ENCODE measurements at places on chromosomes 3 and 15. TPM values are rescaled to one million over a fixed set of nuclear protein-coding genes. Genes with fewer than 3 reads are reported as not detected.

The GABRR3 gene
- not detected for total RNA-seq

DNA sequence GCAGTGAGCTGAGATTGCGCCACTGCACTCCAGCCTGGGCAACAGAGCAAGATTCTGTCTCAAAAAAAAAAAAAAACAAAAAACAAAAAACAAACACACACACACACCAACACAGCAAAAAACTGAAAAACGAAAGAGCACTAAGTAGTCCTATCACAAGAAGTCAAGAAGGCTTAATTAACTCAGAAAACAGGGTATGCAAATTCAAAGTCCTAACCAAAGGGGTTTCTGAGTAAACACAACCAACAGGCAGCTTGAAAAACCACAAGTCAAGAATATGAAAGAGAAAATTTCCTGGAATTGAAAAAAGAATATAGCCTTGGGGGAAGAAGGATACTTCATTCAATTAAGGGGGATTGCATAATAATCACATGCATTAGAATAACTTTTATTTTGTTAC, 37.7 kb upstream of the PARP14 start:
- DNase-seq: no peak

The ALCAM gene
- 154 TPM for total RNA-seq

DNA sequence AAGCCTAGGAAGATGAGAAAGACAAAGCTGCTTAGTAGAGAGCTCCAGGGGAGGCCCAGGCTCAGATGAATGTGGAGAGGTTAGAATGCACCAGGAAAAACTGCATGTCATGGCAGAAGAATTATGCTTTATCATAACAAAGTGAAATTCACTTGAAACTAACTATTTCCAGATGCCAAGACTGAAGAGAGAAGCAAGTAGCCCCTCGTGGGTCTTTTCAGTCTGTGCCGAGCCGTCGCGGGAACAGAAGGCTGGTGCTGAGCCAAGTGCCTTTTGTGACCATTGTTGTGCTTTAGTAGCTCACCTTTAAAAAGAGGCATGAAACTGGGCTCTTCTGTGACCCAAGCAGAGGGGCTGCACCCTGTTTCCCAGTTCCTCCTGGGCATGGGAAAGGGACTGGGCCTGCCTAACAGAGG, 73.2 kb downstream of the CHDH start:
- DNase-seq: no peak

The PODXL2 gene
- total RNA-seq: 2.2 TPM

DNA sequence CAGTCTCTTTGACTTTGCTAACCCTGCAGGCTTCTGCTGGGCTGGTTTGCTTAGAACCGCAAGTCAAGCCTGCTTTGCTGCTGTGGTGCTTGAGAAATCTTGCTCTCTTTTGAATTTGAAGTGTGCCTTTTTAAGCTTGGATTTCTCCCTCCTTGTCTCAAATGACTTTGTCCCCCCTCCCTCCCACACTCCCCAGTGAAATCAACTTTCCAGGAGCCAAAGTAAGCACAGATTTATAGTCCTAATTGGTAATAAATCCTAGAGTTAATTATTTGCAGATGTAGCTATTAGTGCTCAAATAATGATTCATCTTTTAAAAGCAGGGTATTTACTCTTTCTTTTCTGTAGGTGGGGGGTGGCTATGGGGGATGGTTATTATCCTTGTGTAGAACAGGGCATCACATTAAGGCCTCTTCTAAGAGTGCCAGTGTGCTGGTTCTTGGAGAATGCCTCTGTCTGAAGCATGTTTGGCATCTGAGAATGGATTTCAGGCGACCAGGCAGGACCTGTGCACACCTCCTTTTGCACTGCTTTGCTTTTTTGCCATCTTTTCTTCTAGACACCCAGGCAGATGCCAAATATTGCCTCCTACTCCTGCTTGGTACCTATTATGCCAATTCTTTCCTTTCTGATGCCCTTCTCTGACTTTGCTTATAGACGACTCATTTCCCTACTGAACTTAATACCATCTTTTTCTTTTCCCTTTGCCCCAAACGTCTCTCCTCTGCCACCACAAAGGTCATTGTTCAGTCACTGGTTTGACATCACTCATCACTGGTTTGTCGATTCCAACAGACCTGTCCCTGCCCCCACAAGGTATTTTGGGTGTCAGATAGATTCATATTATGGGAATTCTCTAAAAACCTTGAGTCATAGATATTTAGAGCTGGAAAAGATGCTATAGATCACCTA, 50.7 kb downstream of the CLDN11 start:
- no peak for DNase-seq

The MEIS2 gene
- 58.7 TPM for total RNA-seq

GRCh38 chr3:36433511-36433910, 53.2 kb downstream of the STAC start:
- no peak for DNase-seq

GRCh38 chr3:100702980-100703345, 6.3 kb upstream of the TFG start:
- no peak for DNase-seq

The ISL2 gene
- total RNA-seq: not detected

DNA sequence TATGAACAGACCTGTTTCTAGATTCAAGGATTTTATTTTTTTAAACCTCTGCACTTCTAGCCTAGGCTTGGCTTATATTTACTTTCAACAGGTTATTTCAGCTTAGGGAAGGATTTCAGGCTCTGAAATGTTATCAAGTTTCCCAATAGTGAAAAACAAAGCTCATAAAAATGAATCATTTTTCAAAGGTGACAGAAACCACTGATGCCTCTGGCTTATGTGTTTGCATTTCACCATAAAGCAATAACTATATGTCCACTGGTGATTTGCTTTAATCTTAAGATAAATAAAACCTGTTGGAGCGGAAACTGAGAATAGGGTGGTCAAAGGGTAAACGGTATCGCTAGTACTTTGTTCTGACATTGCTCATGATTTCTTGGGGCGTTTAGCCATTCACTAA, 141.2 kb upstream of the LRIG1 start:
- no peak for DNase-seq

GRCh38 chr15:37246065-37246464, 145.7 kb upstream of the MEIS2 start:
- no peak for DNase-seq

The HHATL gene
- total RNA-seq: not detected

DNA sequence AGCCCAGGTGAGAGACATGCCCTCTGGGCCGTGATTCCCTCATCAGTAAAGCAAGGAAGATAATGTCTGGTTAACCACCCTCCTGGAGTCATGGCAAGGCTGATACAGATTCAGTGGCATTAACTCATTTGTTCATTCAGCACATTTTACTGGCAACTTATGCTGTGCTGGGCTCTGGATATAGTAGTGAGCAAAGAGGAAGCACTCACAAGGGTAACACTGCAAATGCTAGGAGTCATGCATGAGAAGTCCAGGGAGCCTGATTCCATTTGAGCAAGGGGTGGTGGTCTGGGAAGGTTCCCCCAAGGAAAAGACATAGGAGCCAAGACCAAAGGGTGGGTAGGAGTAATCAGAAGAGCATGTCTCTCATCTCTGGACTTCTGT, 50.2 kb downstream of the SMAD3 start:
- DNase-seq: no peak

The GNAT1 gene
- total RNA-seq: not detected

DNA sequence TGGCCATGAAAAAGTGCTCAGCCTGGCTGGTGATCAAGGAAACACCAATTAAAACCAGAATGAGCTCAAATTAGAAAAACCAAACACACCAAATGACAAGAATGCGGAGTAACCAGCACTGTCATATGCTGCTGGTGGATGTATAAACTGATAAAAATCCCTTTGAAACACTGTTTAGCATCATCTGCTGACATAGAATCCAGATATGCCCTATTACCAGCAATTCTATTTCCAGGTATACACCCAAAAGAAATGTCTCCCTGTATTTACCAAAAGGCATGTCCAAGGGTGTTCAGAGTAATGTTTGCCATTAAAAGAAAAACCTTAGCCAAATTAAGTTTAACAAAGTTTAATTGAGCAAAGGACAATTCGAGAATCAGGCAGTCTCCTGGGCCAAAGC, 138.6 kb downstream of the FMN1 start:
- DNase-seq: no peak

The STAB1 gene
- 651 TPM for total RNA-seq

The CYP11A1 gene
- 1.3 TPM for total RNA-seq

DNA sequence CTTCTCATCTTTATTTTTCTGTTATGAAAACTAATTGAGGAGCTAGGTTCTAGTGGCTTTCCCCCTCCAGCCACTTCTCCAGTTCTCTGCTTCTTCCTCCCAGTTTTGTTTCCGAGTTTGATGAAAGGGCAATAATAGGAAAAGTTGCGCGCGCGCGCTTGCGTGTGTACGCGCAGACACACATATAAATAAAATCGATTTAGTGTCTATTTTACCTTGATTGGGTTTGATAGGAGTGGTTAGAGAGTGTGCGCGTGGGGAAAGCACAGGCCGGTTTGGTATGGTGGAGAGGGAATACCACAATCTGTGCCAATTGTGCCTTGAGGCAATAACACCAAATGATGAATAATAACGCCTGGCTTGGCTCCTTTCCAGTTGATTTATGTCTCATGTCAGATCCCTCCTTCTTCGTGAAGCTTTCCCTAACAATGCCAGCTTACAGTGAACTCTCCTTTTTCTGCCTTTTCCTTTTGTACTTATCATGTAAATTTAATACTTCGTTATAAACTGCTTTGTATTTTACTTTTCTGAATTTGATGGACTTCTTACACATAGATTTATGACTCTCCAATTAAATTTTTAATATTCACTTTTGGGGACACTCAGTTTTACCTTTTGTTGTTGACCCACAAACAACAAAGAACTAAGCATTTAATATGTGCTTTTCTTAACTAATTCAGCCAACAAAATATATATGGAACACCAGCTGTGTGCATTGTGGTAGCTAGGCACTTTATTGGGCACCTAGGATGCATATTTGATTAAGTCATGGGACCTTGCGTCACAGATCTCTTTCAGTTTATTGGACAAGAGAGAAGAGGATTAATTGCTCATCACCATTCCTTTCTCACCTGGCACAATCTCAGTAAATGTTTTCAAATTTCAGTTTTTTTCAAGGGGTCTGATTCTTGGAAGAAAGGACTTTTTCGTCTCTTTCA, 1.7 kb downstream of the TIPARP start:
- peak; percentile 77 for DNase-seq

- no peak for DNase-seq
These were observed 63.6 kb upstream of the ARL8B start for GRCh38 chr3:5058471-5058951.

GRCh38 chr3:98545940-98546339, 14.2 kb downstream of the GPR15 start:
- no peak for DNase-seq

DNA sequence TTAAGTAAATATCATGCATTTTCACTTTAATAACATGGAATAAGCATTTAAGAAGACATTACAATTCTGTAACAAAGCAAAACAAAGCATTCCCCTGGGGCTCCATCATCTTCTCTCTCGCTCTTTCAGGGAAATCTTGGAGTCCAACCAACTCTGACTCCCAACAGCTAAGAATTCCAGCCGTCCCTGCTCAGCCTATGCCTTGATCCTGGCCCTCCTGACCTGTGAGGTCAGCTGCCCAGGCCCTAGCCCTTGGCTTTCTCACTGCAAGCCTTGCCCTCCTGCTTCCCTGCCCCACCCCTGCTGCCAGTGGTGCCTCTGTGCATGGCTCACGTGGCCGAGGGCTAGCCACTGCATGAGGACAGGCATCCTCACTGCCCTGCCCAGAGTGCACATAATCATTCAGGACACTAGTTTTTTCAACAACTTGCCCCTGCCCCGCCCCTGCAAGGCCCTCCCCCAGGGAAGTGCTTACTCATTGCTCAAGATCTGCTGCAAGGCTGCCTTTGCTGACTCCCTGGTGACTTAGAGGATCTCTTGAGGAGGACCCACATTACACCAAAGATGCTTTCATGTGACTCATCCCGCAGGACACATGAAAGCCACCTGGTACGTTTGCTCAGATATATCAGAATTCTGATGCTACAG, 37.6 kb downstream of the MTMR10 start:
- DNase-seq: no peak

The EDC3 gene
- 30.8 TPM for total RNA-seq

- no peak for DNase-seq
These were observed 356.3 kb upstream of the TBL1XR1 start for GRCh38 chr3:177553579-177553978.

GRCh38 chr3:179404307-179404706, 47.0 kb downstream of the GNB4 start:
- DNase-seq: no peak

DNA sequence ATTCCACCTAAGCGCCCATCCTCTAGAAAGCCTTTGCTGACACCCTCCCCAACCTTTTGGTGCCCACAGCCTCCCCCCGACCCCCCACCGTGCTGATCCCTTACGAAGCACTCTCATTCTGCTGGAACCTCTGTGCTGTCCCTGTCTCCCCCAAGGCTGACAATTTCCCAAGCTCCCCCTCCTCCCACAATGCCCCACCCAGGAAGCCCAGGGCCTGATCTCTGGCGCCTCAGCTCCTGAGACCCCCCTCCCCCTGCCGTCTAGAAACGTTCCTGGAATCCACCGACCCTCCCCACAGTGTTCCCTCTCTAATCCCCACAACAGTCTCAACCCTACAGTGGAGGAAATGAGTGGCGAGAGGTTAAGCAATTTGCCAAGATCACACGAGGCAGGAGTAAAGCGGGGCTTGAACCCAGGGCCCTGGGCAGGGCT, 18.3 kb downstream of the MYL3 start:
- no peak for DNase-seq

The SEC61A1 gene
- 172 TPM for total RNA-seq

The SEMA5B gene
- 0.81 TPM for total RNA-seq

GRCh38 chr15:55907797-55908196, 85.6 kb downstream of the NEDD4 start:
- DNase-seq: no peak

DNA sequence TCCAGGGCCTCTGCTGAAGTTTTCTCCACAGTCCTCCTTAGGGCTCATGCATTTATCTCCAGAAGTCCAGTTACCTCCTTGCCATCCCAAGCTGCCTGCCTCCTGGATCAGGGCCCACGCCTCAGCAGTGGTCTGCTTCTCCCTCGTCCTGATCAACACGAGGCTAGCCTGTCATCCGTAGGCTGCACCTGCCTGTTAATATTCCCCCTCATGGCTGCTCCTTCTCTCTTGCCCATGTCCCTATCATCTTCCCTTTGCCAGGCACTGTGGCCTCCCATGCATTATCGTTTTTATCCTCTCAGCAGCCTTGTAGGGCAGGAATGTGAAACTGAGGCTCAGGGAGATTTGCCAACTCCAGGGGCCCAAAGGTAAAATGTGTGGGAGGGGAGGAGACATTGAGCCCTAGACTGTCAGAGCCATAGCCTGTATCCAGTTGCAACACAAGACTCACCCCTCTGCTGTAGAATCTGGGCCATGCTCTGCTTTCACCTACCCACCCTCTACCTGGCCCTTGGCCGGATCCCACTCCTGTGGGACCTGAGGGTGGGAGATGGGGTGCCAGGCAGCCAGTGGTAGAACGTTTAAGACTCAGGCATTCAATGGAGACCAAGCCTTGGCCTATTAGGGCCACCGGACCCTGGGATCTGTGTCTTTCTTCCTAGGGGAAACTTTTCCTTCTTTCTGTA, 4.6 kb downstream of the GRM2 start:
- peak; percentile 60 for DNase-seq

- DNase-seq: no peak
These were observed 609.8 kb upstream of the BCHE start for GRCh38 chr3:166446986-166447385.

- no peak for DNase-seq
These were observed 37.3 kb upstream of the RFTN1 start for GRCh38 chr3:16550676-16551341.

- no peak for DNase-seq
These were observed 21.4 kb downstream of the SCG3 start for GRCh38 chr15:51702710-51703109.

All from aorta (tissue), 5 donors.